ENCODE measurements at places on chromosomes 5 and 9. TPM values are rescaled to one million over a fixed set of nuclear protein-coding genes. Genes with fewer than 3 reads are reported as not detected.

- no peak for DNase-seq
Observed at GRCh38 chr9:115671963-115672305, 481.7 kb upstream of the PAPPA start.

DNA sequence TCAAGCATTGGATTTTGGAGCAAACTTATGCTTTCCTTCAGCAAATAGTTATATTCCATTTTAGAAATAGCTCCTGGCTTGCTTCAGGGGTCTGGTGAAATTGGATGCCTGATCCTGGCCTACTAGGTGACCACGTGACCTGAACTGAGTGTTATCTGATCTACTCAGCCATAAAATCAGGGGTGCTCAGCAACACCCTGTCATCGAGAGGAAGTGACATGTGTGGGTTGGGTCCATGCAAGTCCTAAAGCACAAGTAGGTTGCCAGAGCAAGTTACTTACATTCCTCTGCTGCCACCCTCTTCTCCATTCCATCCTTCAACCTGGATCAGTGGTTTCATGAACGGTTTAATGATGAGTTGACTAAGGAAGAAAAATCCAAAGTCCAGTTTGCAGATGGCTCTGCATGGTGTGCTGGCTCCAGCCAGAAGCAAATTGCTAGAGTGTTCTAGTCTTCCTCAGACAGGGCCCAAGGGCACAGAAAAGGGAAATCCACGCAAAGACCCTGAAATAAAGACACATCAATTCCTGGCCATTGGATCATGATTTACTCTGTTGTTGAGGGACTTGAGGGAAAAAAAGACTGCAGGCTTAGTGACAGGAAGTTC lies 2.8 kb upstream of the FAM193B start:
- no peak for DNase-seq

FAM78A gene
- 5.0 TPM for total RNA-seq

- DNase-seq: no peak
Observed at GRCh38 chr9:84331119-84331809, 9.3 kb downstream of the SLC28A3 start.

DNA sequence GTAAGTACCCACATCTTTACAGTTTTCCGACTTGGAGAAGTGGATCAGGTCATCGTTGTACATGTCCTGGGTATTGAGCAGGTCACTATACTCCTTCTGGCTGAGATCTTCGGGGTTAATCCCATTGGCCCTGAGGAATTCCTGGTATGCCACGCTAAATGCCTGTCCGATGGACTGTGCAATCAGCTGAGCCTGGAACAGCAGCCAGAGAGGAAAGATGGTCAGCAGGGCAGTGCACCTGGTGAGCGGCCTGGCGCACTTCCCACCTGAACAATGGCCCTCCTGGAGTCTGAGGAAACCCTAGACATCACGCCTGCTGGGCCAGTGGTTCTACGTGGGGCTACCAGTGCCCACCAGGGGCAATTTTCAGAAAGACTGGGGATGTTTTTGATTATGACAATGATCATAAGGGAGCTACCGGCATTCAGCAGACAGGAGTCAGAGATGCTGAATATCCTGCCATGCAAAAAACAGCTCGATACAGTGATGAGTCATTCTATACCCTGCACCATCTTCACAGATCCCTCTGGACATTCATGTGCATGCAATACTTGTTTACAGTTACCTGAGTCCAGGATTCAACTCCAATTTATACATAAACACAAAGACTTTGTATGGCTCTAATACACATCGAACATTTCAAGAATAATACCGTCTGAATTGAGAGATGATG lies 127.2 kb downstream of the ENTREP1 start:
- no peak for DNase-seq

GRCh38 chr9:35839926-35840325 lies 10.9 kb downstream of the TMEM8B start:
- DNase-seq: no peak

GRCh38 chr5:152051499-152052454 lies 127.1 kb upstream of the GLRA1 start:
- DNase-seq: no peak

DNA sequence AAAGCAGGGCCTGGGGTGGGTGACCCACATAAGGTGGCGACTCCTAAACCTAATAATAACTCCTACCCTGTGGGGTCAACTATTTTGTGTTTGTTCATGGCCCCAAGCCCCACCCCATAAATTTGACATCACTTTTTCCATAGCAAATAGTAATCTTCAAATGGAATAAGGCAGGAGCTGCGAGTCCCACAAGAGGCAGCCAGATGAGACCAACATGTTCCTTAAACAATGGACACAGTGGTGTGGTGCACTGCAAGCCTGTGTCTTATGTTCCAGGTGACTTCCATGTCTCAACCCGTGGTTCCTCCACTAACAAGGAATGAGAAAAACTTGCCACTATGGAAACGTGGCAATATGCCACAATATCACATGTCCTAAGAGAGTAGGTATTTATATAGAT lies 20.6 kb downstream of the TMEM174 start:
- no peak for DNase-seq

GRCh38 chr5:150428106-150428876 lies 15.6 kb upstream of the CD74 start:
- DNase-seq: no peak

GRCh38 chr5:560792-561166 lies 36.5 kb upstream of the SLC9A3 start:
- DNase-seq: no peak

DNA sequence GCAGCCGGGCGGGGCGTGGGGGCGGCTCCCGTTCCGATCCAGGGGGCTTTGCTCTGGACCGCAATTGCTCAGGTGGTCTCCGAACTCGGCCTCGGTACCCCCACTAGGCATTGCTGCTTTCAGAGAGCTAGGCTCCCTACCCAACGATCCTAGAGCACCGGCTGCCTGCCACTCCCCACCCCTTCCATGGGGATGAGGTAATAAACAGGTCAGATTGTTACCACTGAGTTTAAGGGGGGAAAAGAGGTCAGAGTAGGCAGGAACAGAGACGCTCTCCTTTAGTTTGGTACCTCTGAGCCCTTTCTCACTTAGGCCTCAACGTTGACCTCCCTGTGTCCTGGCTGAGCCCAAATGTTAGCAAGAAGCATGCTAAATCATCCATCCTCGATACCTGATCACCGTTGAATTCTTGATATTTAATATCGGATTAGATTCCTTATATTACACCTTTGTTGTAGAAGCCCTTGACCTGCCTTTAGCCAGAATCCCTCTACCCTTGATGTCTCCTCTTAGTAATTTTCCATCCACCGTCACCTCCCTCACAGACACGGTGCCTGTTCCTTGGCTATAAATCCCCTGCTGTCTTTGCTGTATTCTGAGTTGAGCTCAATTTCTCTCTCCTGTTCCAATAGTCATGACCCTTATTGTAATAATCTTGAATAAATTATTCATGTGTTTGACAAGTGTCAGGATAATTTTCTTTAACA lies 588 bp upstream of the PLPP1 start:
- no peak for DNase-seq

DNA sequence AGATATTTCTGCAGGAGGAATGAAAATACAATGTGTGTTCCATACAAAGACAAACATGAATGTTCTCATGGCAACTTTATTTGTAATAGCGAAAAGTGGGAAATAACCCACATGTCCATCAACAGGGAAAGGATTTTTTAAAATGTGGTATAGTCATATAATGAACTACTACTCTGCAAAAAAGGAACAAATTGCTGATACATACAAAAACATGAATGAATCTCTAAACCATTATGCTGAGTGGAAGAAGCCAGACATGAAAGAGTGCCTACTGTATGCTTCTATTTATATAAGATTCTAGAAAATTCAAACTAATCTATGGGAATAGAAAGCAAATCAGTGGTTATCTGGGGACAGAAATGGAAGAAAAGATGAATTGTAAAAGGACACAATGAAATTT lies 52.5 kb downstream of the CDKL3 start:
- DNase-seq: no peak

KIF4B gene
- not detected for total RNA-seq

GRCh38 chr5:132001647-132002561 lies 9.6 kb downstream of the ACSL6 start:
- DNase-seq: no peak

PPP3R2 gene
- total RNA-seq: not detected

DNA sequence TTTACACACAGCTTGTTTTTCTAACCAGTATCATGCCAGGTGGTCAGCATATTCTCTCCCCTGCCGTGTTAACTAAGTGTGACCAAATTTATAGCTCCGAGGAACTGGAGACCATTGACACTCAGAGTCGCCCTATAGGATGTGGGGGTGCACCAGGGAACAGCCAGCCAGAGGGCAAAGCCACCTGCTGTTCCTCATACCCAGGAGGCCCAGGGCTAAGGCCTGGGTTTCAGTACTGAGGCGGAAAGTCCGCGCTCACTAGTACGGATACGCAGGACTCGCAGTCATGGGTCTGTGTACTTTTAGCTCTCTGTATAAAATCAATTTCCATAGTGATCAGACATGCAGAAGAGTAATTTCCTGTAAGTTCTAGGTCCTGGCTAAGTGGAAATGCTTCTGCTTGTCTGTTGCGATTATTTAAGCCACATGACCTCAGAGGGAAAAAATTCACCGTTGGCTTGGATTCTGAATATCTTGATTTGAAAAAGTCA lies 247.0 kb downstream of the AOPEP start:
- no peak for DNase-seq

DNA sequence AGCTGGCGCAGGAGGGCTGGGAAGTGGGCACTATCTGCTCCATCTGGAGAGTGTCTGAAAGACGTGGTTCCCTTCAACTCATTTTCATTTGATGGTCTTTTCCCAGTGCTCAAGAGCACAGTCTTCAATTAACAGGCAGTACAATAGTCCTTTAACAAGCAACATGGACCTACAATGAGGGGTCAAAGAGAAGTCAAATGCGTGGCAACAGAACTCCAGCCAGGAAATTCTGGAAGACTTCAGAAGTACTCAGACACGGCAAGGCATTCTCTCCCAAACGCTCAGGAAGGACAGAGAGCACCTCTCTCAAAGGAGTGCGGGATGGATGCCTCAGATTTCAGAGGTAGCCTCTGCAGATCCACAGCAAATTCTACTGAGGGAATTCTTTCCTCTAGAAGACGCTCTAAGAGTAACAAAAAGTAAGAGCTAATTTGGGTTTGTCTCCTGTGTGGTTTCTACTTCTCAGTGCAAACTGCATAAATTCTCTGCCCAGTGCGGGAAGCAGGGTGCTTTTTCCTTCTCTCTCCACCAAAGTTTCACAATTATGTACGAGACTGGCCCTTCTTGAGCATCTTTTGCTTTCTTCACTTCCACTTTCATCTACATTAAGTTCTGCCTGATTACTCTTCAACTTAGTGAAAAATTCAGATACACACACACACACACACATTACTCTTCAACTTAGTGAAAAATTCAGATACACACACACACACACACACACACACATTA lies 56.4 kb downstream of the LHFPL2 start:
- DNase-seq: no peak

- no peak for DNase-seq
Observed at GRCh38 chr5:87307796-87308423, 40.2 kb downstream of the RASA1 start.

GRCh38 chr5:16546732-16547131 lies 70.1 kb downstream of the RETREG1 start:
- DNase-seq: no peak

- DNase-seq: no peak
Observed at GRCh38 chr9:7910426-7911020, 110.9 kb upstream of the DMAC1 start.

OR1J2 gene
- not detected for total RNA-seq

- DNase-seq: no peak
Observed at GRCh38 chr5:34669931-34670516, 13.9 kb downstream of the RAI14 start.

AHRR gene
- total RNA-seq: 3.1 TPM

DNA sequence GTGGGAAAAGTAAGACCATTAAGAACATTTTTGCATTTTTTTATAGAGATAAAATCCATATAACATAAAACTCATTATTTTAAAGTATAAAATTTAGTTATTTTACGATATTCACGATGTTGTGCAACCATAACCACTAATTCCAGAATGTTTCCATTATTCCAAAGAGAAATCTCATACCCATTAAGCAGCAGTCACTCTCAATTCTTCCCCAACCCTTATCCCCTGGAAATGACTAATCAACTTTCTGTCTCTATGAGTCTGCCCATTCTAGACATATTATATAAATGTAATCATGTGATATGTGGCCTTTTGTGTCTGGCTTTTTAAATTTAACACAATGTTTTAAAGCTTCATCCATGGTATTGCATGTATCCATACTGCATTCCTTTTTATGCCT lies 115.6 kb upstream of the ADAMTSL1 start:
- no peak for DNase-seq

GRCh38 chr5:179747811-179748210 lies 15.2 kb downstream of the MAML1 start:
- no peak for DNase-seq

GRCh38 chr9:74887981-74888370 lies 255 bp upstream of the TRPM6 start:
- no peak for DNase-seq

- DNase-seq: no peak
Observed at GRCh38 chr9:15867334-15867733, 314.5 kb downstream of the CCDC171 start.

DNA sequence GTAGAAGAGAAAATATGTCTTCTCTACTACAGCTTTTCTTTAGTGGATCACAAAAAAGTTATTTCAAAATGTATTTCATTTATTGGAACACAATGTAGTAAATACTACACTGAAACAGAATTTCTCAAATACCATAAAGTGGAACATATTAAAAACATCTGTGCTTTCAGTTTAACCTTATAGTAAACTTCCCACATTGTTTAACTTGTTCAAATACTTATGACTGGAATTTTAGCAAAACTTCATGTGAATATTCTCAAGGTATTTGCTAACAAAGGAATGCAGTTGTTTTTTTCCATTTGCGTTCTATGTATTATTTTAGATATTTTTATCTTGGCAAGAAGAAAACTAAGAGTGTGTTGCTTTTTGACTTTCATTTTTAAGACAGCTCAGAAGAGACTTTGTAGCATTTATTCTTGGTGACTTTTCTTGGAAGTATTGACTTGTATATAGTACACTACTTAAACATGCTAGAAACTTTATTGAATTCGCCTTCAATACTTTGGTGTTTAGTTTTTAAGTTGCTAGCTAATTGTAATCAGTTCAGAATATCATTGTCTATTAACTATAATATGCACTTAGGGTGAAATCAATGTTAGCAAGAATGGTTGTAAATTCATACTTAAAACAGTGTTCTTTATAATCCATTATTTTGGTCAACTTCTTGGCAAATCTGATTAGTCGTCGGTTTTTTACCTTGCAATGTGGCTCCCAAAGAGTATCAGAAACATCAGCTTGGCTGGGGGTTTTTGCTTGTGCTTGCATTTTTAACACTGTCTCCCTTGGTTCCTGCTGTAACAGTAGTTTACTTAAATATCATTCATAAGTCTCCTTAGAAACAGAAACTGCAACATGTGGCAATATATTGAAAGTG lies 5.0 kb upstream of the RHOBTB3 start:
- DNase-seq: no peak

Measured in thoracic aorta (tissue), 2 donors.